ENCODE measurements at places on chromosomes 6 and 20.

GRCh38 chr6:129141499-129141898 is 258.6 kb downstream of the LAMA2 start:
- DNase-seq = no peak

GRCh38 chr20:9838378-9839295 is at the start of gene PAK5:
PAK5 (minus strand) TSS chr20:9839076; CDS start chr20:9644328, 194,748 bp downstream.
- DNase-seq = peak; percentile 23

DNA sequence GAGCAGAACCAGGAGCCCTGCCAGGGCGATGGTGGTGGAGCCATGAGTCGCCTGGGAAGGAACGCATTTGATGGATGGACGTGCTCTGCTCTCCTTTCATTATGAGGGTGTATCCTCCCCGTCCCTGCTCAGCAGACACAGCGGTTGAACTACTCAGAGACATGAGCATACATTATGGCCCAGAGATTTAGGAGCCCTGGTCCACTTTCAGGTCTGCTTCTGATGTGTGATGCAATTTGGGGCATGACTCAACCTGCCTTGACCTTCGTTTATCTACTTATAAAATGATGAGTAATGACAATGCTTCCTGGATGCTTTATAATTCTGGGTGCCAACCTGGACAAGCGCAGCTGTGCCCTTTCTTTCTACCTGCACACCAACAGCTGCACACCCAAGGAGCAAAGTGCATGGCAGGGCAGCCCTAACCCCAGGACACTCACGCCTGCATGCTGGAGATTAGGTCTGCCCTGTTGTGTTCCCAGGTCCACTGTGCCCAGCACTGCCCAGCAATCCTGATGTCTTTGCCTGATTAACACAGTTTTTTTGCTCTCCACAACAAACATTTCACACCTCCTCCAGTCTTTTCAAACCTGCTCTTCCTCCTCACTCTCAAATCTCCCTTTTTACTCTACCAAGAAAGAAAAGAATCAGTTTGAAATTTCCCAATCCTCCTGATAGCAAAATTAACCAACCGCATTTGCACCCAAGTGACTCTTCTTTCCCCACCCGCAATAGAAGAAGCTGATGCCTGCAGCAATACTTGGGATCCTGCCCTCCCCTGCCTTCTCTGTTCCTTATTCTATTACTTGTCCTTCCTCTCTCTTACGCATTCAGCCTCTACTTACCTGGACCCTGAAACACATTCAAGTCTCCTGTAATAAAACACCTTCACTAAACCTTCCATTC is 81.2 kb downstream of the EZR start:
- peak; percentile 16 for DNase-seq

- no peak for DNase-seq
Measured at GRCh38 chr6:97312241-97312640, 29.2 kb upstream of the MMS22L start.

- no peak for DNase-seq
Measured at GRCh38 chr20:10542442-10542841, 107.3 kb downstream of the SLX4IP start.

DNA sequence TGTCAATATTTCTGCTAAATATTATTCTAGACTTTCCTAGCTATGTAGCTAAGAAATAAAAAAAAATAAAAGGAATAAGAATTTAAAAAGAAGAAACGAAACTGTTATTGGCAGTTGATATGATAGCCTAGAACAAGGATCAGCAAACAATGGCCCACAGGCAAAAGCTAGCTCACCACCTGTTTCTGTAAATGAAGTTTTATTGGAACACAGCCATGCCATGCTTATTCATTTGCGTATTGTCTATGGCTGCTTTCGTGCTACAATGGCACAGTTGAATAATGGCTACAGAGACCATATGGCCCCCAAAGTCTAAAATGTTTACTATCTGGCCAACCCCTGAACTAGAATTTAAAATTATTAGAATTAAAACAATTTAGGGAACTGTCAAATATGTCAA is 952.6 kb upstream of the MAP3K7 start:
- peak; percentile 29 for DNase-seq

Measured in RPMI8226 (cell line).